Head of caudate nucleus (tissue), 42 donors: ENCODE measurements at places on chromosomes 4 and X.
A peak's percentile ranks its signal among the peaks of the same experiment; 100 is the strongest.

- no peak for DNase-seq
Measured at GRCh38 chr4:53899586-53900270, 164.7 kb downstream of the CHIC2 start.

- DNase-seq, result no peak
Measured at GRCh38 chrX:39903343-39903742, 194.4 kb downstream of the BCOR start.

DNA sequence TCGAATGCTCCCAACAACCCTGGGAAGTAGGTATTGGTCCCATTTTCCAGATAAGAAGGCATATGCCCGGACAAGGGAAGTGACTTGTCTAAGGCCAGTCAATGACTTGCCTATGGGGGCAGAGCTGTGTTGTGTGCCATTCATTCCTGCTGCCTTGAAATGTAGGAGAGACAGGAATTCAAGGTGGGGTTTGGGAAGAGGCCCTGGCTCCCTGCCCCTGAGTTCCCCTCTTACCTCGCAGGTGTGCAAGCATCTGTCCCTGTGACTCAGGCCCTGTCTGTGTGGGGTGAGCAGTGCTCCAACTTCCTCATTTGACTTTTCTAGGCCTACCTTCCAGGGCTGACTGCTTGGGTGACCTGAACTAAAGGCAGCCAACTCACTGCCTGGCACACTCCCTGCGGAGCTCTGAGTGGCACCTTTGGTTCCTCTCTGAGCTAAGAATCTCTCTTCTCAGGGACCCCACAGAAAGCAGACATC lies 5.1 kb downstream of the EFNB1 start:
- no peak for DNase-seq

GRCh38 chr4:177771645-177772044 lies 329.4 kb upstream of the AGA start:
- DNase-seq, result no peak

GRCh38 chrX:47623540-47624027 lies 3.9 kb upstream of the SYN1 start:
- peak; percentile 34 for DNase-seq
